Stomach (tissue), 19 donors: ENCODE measurements at places on chromosomes 2 and 18. TPM values are rescaled to one million over a fixed set of nuclear protein-coding genes. Genes with fewer than 3 reads are reported as not detected.

DNA sequence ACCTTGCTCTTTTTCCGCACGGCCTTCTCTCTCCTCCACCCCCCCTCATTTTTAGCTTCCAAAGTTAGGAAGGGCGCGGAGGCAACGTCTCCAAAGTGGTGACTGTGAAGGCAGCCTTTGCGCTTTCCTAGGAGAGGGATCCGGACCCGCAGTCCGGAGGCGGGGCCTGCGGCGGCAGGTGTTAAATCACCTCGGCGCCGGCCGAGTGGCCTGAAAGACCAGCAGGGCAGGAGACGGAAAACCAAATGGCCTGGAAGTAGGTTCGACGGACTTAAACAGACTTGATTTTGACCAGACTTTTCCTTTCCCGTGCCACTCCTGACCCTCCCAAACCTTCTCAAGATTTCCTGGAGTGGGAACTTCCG, 615 bp downstream of the GORASP2 start:
- DNase-seq: peak; percentile 74

The STAMBP gene
- 22.6 TPM for total RNA-seq

GRCh38 chr2:64819361-64819760, 165.6 kb upstream of the SERTAD2 start:
- no peak for DNase-seq

GRCh38 chr2:153005071-153005730, 286.8 kb downstream of the ARL6IP6 start:
- DNase-seq: no peak

The NAT8 gene
- not detected for total RNA-seq

GRCh38 chr2:174138161-174138560, 110.2 kb downstream of the OLA1 start:
- no peak for DNase-seq

GRCh38 chr2:70703900-70704549, 64.0 kb downstream of the ADD2 start:
- peak; percentile 16 for DNase-seq

The STK17B gene
- total RNA-seq: 76.4 TPM

GRCh38 chr2:217125014-217125413, 265.1 kb upstream of the TNP1 start:
- DNase-seq: no peak

The ANKRD53 gene
- not detected for total RNA-seq

- DNase-seq: no peak
These were observed 7.1 kb downstream of the TMEM247 start for GRCh38 chr2:46486436-46486835.

DNA sequence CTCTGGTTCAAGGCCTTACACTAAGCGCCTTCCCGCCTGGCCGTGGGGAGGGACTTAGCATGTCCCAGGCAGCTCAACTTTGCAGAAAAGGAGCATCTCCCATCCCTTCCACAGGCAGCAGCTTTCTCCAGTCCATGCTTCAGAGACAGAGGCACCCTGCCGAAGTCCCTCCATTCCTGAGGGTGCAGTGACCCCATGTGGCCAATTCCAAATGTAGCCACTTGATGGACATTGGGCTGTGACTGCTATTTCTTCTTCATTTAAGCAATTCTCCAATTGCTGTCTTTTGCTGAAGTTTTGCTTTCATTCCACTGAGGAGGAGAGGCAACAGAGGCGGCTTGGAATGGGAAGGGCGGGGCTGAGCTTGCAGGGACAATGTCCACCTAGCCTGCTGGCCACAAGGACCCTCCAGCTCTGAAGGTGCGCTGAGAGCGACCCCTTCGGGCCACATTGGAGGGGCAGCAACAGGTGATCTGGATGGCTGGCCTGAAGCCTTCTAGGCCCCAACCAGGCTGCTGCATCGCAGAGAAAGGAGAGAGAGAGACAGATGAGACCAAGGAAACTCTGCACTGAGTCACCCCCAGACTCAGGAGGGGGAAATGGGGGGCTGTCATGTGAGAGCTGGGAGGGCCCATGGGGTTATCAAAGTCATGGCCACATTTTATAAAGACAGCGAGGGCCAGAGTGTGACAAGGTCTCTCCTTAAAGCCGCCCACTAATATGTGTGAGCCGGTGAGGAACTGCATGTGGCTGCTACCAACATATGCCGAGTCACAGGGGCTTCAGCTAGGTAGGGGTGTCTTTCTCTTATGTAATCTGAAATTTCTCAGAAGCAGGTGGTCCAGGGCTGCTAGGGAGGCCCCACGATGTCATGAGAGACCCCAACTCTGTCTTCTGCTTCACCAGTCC, 61.3 kb downstream of the LONRF2 start:
- DNase-seq: peak; percentile 60

GRCh38 chr2:101277111-101277510, 24.4 kb downstream of the CNOT11 start:
- peak; percentile 32 for DNase-seq

The HOXD11 gene
- not detected for total RNA-seq

DNA sequence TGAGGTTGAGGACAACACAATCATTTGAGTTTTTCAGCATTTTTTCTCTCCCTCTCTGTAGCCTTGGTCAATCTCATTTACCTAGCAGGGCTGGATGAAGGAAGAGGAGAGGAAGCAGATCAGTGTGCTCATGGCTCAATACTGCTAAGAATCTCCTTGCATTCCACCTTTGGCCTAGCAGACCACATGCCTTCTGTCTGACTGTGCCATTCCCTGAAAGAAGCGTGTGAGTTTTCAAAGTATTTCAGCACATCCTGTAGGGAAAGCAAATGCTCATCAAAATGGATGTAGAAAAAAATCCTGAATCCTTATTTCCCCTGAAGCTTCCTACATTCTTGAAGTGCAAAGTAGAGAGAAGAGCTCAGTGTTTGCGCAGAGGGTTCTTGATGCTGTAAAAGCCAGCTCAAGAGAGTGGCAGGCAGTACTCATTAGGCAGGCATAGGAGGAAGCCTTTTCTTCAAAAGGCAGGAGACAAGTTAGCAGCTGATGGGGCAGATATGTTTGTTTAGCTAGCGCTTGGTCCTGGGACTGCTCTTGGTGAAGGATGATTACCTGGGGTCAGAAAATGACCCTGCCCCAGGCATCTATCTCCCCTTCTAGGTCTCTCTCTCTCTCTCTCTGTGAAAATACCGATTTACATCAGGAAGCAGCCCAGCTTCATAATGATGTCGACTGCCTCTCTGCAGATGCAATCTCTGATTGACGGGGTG, 14.4 kb upstream of the PIK3C3 start:
- DNase-seq: no peak

DNA sequence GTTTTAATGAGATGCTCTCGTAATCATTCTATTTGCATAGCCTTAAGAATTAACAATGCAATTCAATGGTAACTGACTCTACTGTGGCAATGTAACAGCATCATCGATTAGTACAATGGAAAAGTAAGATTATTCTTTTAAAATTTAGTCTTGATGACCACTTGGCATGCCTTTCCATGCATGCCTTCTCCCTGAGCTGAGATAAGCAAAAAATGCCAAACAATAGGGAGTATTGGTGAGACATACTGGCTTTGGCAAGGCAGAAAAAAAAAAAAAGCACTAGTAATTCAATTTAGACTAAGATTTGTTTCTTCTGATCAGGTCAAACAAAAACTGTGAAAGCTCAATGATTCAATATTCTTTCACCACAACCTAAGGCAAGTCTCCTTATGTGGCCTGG, 110.8 kb upstream of the TRIB2 start:
- no peak for DNase-seq

DNA sequence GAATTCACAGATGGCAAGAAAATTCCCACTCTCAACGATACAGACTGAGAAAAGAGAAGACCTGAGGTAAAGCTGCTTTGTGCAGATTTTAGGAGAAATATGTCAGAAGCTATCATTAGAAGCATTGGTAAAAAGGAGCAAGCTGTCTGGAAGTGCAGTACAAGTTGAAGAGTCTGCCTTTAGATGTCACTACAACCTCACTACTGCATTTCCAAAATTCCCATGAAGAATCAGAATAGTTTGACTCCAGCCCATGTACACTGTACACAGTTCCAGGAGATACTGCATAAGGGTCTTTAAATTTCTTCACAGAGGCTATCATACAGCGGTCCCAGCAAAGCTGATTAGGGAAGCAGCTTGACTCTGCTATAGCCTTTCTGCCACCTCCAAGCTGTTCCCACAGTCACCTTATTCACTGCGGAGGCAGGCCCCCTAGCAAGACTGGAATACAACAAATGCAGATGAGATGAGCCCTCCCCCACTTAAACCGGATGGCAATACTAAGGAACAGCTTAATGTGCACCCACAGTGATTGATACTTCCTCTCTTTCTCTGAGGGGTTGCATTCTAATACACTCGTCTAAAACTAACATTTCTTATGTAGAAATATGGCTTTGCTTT, 527.4 kb downstream of the TMEM182 start:
- DNase-seq: peak; percentile 29

DNA sequence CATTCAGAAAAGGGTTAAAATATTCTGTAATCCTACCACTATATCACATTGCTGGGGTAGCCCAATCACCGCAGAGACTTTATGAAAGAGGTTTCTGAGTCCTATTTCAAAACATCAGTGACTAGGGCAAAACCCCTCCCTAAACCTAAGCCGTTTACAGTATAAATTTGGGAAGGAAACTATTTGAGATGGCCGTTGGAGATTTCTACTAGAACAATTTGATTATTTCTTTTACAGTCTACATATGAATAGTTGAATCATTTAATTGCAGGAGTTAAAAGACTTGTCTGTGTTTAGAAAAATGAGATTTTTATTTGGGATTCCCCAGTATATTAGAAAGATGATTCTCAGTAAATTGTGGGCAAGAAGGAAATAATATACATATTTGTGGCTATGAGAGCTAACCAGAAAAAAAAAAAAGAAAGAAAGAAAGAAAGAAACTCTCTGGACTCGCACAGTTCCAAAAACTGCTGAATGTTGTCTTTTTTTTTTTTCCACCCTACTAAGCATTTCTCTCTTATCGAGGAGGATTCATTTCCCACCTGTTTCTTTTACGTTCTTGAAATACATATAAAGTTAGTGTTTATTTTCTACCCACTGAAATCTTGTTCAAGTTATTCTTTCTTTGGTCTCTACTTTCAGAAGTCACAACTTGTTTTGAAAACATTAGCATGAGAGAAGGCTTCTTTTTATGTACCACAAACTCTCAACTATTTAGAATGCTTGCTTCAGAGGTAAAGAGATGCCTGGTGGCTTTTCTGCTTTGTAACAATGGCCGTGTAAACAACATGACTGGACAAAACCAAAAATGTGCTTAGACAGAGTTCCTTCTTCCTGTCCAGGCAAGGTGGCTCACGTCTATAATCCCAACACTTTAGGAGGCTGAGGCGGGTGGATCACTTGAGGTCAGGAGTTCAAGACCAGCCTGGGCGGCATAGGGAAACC, 65.9 kb downstream of the BCL2 start:
- peak; percentile 42 for DNase-seq

GRCh38 chr2:45575881-45576280, 35.2 kb downstream of the SRBD1 start:
- DNase-seq: no peak

- no peak for DNase-seq
These were observed 670.6 kb downstream of the BCL11A start for GRCh38 chr2:59882822-59883221.

- DNase-seq: peak; percentile 54
These were observed 99.7 kb downstream of the MEP1B start for GRCh38 chr18:32289483-32290075.

GRCh38 chr2:3403587-3404334, 24.3 kb downstream of the TRAPPC12 start:
- DNase-seq: no peak

GRCh38 chr18:10242936-10243680, 211.3 kb upstream of the APCDD1 start:
- DNase-seq: no peak

The DNAJC5G gene
- not detected for total RNA-seq

DNA sequence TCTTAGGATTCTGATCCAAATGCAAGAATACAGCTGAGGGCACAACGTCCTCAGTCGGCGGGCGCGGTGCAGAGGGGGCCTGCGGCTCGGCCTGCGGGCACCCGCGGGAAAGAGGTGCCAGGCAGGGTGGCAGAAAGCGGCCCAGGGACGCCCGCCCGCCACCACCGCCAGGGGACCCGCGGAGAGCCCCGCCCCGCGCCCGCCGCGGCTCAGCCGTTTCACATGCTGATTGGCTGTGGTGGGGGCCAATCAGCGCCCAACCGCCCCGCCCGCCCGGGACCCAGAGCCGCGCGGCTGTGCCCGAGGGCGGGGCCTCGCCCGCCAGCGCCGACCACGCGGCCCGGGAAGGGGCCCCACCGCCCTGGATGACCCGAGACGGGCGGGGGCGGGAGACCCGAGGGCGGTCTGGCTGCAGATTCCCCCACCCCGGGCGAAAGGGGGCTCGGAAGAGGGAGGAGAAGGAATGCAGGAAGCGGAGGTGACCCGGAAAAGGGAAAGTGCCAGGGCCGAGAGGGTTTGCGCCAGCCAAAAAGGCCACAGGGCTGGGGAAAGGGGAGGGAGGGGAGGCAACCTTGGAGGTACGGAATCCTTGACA, 8.0 kb downstream of the IRS1 start:
- DNase-seq: peak; percentile 97
